ENCODE measurements at places on chromosomes 12 and 14. TPM values are rescaled to one million over a fixed set of nuclear protein-coding genes. Genes with fewer than 3 reads are reported as not detected.

- DNase-seq, result peak; percentile 20
- H3K27ac ChIP-seq, result no peak overlapping the region
- H3K4me1 ChIP-seq, result no peaks in the 10 kb centered on the region
- no peak overlapping the region for H3K4me3 ChIP-seq
- H3K27me3 ChIP-seq, result peaks cover 10% of the 10 kb centered on the region
Observed at GRCh38 chr14:36556811-36557433, 25.5 kb downstream of the NKX2-8 start.

The PZP gene
- not detected for total RNA-seq

DNA sequence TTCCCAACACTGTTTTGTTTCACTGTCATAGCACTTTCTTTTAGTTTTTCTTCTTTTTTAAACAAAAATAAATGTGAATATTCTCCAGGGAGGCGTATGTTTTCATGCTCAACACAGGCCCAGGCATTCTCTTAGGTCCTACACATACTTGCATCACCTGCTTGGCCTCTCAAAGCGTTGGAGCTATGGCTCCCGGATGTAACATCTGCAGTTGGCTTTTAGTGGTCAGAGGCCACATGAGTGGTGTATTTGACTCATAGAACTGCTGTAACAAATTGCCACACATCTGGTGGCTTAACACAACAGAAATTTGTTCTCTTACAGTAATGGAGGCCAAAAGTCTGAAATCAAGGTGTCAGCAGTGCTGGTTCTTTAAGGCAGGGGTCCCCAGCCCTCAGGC, 44.6 kb upstream of the VRK1 start:
- no peaks in the 10 kb centered on the region for H3K36me3 ChIP-seq
- H3K27me3 ChIP-seq, result peaks cover 5% of the 10 kb centered on the region
- no peak for DNase-seq

The PPP4R4 gene
- total RNA-seq, result 4.9 TPM

- no peak for DNase-seq
- peaks cover 43% of the 10 kb centered on the region for H3K27me3 ChIP-seq
- peaks cover 16% of the 10 kb centered on the region for H3K4me1 ChIP-seq
Observed at GRCh38 chr12:51836827-51837173, 11.7 kb downstream of the FIGNL2 start.

- H3K27me3 ChIP-seq, result no peaks in the 10 kb centered on the region
- H3K36me3 ChIP-seq, result peaks cover 19% of the 10 kb centered on the region
- peak within 1 kb of the TSS; percentile 99 for H3K4me3 ChIP-seq
Observed at GRCh38 chr12:27243804-27244688, at the start of gene STK38L. Gene STK38L, plus strand, starts transcription at chr12:27244286. Its CDS starts 53,435 bp downstream, at chr12:27297721.
